CD4-positive, alpha-beta T cell treated with Interleukin-6 for 4 hours (primary cell): ENCODE measurements at places on chromosomes 5 and 9.

GRCh38 chr5:56481428-56482357, 248.6 kb upstream of the ANKRD55 start:
- DNase-seq, result peak; percentile 37

DNA sequence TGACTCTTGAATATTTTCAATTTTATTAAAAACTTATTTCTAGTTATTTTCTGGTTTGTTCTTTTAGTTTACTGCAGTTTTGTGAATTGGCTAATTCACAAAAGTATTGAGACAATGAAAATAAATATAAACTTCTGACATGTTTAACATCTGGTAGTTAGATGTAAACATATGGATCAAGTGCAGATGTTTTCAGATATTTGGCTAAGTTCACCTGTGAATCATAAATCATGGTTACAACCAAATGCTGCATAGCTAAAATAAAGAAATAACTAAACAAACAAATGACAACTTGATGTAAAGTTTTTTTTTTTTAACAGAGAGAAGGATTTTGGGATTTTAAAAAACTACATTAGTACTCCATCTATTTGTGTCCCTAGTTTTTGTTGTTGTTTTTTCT, 484.6 kb downstream of the SLCO4C1 start:
- DNase-seq, result no peak

DNA sequence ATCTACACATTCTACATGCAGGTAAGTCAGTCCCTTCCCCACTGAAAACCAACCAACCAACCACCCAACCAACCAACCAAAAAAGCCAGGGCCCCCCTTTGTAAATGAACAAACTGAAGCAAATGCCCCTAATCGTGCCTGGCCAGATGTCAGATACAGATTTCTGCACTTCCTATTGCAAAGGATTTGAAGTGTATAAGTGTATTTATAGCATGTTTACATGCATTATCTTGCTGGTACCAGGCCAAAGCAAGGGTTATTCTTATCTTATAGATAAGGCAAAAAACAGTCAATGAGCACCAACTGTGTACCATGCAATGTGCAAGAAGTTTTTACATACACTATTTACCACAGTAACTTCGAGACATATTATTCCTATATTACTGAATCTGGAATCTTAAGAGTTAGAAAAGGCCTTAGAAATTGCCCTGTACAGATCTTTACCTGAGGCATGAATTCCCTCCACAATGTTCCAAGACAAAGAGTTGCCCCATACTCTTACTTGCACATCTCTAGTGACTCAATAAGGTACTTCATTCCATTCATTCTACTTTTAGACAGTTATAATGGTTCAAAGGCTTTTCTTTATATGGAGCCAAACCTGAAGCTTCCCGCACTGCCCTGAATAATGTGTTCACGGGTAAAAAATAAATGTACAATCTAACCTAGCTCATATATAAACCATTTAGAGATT, 51.7 kb upstream of the NR5A1 start:
- no peak for DNase-seq

DNA sequence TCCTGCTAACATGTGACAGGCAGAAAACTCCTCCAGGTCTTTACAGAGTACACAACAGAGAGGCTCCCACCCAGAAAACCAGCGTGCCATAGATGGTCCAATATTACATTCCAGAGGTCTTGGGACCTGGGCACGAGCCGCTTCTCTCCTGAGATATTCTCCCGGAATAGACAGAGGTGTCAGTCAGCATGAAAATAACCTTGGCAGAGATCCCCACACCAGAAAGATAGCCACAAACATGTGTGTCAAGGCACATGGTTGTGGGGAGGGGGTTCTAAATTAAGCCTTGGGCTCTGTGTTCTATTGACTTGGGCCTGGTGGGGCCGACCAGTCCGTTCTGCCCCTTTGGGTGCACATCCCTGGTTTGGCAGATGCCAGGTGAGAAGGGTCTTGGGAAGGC, 78.4 kb downstream of the BOD1 start:
- no peak for DNase-seq

DNA sequence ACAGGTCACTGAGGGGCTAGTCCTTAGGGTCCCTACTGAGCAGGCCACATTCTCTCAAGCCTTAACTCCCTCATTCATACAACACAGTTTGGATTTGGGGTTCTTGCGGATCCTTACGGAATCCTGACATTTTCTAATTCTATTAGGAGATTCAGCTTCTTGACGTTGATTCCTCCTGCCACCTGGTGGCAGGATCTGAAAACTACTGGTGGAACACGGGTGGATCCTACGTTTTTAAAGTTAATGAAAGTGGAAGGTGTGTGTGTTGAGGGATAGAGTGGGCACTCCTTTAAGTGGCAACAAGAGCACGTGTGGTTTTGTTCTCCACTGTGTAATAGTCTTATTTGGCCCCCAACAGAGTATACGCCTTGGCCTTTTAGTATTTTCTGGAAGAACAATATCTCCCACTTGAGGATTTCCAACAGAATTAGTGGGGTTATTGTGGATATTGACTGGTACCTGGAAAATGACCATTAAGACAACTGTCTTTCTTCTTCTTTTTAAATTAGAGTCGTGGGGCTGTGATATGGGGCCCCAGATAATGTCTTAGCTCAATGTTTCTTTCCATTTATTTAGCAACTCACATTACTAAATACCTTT, 25.2 kb downstream of the SLC28A3 start:
- peak; percentile 65 for DNase-seq

GRCh38 chr5:74647096-74647495, 6.6 kb upstream of the ENC1 start:
- DNase-seq, result no peak

DNA sequence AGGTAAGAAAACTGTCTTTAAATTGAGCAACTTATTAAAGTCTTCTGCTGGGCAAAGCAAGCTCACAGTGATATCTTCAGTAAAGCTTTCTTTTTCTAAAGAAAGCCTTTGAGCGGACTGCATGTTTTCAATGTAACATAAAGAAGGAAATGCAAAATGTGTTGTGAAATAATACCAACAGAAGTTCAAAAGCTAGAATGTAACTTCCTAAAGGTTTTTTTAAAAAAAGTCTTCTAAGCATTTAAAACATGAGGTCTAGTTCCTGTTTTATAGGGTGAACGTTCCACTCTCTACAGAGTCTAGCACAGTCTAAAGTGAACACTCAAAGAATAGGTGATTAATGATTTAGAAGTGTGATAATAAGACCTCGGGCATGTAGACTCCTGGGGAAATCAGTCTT, 62.9 kb downstream of the DENND1A start:
- no peak for DNase-seq

DNA sequence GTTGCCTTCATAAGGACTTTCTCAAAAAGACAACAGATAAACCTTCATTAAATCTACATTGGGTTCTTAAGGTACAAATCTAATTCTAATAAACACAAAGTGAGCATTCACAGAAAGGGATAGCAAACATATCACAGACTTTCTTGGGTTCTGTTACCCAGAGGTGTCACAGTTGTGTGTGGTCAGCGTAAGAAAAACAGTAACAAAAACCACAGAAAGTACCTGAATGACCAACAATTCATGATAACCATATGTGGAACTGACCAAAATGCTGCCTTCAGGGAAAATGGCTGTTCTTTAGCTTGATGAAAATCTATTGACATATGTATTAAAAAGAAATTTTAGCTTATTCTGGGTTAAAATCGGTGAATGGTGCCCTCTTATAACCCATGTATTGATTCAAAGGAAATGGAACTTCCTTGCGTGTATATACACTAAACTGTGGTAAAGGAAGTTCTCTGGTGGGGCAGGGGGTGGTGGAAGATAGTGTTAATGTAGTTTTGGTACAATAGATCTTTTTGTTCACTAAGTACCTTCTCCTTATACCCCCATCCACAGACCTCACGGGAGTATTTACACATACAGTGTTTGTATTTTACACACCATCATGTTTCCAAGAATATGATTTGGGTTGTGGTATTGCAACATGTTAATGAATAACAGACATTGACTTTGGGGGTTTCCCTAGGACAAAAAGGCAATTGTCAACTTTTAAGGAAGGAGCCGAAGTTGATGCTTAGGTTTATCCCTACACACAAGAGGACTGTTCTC, 152.5 kb downstream of the APBA1 start:
- DNase-seq, result no peak

DNA sequence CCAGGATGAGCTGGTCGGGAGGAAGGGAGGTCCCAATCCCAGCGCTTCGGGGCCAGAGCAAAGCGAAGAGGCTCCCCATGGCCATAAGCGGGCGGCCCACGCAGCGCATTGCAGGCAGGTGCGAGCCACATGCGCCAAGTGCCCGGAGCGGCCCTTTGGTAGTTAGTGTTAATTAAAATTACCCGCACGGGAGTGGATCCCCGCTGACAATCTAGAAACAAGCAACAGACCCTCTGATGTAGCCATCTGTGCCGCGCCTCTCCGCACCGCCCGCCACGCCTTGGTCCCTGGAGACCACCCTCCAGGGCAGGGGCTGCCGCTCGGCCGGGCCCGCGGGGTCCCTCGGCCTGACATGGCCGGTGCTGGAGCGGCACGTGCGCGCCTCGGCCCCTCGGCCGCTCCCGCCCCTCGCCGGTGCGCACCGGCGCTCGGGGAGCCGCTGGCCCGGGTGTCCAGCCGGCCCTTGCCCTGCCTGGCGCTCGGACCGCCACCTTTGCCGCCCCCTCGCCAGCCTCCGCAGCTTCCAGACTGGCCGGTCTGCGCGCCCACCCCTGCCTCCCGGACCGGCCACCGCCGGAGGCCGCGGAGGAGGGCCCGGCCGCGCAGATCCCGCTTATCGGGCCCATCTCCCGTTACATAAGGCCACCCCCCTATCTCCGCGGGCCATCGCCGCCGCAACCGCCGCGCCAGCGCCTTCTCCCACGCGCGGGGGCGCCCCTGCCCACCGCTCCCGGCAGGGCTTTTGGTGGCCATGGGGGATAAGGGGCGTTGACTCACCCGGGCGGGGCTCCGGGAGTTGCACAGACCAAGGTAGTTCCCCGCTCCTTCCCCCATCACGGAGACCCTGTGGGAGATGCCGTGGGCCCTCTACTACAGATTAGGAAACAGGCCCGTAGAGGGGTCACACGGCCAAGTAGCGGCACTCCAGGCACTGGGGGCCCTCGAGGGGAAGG, 1.9 kb upstream of the IL13 start:
- DNase-seq, result peak; percentile 35

DNA sequence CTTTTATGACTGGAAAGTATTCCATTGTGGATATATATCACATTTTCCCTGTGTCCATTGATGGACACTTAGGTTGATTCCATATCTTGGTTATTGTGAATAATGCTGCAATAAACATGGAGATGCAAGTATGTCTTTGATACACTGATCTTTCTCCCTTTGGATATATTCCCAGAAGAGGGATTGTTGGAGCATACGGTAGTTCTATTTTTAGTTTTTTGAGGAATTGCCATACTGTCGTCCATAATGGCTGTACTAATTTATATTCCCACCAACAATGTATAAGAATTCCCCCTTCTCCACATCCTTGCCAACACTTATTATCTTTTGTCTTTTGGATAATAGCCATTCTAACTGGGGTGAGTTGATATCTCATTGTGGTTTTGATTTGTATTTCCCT, 54.9 kb upstream of the PITX1 start:
- DNase-seq, result no peak

DNA sequence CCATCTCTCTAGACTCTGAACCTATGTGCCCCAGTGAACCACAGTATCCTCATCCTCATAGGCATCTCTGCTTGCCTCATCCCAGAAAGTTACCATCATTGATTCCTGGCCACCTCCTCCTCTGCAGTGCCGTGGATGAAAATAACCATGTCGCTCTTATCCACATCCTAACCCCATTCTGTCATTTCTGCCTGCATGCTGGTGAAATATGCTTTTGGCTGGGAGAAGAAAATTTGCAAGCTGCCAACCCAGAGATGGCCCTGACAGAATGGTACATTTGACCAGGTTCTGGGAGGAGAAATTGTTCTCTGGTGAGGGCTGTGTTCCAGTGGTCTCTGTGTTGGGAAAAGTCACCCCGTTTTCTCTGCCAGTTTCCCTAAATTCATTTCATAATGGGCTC, 149.7 kb downstream of the NMUR2 start:
- DNase-seq, result no peak

DNA sequence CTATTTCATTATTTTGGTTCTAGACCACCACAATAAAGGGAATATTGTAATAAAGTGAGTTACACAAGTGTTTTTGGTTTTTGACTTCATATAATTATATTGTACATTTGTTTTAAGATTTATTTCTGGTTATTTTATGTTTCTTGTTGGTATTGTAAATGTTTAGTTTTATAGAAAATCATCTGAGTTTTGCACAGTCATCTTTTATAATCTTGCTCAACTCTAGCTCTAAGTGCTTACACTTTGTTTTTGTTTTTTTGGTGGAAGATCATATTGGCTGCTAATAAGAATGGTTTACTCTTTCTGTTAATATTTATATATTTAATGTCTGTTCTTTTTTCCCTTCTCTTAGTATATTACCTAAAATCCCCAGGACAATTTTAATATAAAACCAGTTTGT, 135.0 kb downstream of the CNTLN start:
- DNase-seq, result no peak

DNA sequence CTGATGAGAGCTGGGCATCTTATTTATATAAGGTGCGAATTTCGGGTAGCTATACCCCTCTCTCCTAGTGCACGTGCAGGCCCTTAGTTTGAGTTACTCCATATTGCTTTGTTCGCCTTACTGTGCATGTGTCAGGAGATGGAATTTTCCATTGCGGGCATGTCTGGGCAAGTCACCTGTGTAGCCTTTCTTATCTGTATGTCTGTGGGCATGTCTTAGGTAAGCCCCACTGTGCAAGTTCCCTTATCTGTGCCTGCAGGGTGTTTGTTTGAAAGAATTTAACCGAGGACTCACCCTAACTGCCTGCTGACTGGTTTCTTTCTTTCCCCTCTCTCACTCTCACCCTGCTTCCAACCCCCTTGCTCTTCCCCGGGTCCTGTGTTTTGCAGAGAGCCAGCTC, 140.7 kb upstream of the RANBP3L start:
- DNase-seq, result no peak

- DNase-seq, result no peak
Observed at GRCh38 chr5:54894957-54895815, 90.2 kb downstream of the ESM1 start.

- no peak for DNase-seq
Observed at GRCh38 chr9:74728176-74728575, 159.5 kb downstream of the TRPM6 start.

DNA sequence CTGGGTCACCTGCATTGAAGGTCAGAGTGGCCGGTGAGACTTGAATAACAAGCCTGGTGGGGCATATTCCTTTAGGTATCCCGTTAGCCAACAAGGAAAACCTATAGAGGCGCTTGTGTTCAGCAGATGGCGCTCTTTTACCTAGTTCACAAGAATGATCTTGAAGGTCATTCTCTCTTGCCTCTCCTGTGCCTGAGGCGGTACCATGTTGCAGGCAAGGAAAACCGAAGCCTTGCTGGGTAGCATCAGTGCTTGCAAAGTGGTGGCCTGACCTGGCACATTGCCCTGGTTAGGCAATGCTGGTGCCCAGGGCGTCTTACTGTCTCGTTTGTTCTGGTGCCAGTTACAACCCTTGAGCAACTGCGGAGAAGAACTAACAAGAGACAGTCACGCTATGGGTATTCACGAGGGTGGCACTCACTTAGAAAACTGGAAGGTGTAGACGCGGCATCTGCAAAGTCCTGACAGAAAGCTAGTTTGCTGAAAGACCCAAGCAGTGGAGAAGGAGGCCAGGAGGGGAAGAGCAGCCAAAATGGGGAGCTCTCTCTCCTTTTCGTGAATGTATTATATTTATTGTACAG, 56.7 kb downstream of the AOPEP start:
- DNase-seq, result peak; percentile 47
